Bone marrow (tissue), 2 donors: ENCODE measurements at places on chromosomes 1 and 21.
A peak's percentile ranks its signal among the peaks of the same experiment; 100 is the strongest.

DNA sequence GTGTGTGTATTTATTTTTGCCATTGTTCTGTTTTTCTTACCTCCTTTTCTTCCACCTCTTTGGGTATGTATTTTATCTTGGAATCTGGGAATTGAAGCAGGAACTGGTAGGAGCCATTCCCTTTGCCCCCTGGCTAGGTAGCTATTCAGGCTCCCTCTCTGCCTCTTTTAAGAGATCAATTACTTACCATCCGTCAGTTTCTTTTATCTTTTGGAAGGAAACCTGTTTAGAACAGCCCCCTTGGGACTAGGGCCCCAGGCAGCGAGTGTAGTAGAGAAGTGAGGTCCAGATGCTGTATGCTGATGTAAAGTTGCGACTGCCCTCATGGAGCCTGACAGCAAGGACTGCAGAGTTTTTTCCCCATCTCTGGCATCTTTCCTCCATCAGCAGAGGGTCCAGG lies 41.6 kb downstream of the KIRREL1 start:
- no peak for DNase-seq

DNA sequence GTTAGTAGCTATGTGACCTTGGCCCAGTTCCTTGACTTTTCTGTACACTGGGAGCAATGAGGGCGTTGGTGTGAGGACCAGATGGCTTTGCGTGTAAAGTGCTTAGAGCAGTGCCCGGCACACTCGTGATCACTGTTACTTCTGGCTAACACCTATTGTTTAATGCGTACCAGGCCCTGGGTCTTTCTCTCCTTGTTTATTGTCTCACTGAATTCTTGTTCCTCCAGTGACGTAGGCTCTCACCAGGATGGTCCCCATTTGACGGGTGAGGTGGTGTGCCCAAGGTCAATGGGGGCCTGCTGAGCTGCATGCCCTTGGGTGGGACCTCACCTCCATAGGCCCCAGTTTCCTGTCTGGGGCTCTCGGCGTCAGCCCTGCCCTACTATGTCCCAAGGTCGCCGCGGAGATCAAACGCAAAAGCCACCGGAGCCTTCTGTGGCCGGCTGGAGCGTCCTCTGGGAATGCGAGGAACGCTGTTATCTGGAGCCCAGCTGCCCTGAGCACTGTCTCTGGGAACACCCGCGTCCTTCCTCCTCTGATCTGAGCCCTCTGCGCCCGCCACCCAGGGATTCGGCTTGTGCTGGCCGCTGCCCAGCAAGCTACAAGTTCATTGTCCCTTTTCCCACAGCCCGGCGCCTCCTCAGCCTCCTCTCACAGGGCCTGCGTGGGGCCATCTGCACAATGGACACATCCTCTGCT lies 28.9 kb downstream of the ALPL start:
- DNase-seq, result no peak

DNA sequence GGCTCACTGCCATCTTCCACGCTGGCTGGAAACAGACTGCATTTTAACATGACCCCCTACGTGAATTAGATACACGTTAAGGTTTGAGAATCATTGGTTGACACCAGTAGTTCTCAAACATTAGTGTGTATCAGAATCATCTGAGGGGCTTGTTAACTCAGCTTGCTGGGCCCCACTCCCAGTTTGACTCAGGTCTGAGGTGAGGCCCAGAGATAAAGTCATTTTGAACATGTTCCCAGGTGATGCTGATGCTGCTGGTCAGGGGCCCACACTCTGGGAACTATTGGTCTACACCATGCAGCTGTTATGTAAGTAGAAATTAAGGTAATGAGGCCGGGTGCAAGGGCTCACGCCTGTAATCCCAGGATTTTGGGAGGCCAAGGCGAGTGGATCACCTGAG lies 1.3 kb downstream of the LSM10 start:
- no peak for DNase-seq

DNA sequence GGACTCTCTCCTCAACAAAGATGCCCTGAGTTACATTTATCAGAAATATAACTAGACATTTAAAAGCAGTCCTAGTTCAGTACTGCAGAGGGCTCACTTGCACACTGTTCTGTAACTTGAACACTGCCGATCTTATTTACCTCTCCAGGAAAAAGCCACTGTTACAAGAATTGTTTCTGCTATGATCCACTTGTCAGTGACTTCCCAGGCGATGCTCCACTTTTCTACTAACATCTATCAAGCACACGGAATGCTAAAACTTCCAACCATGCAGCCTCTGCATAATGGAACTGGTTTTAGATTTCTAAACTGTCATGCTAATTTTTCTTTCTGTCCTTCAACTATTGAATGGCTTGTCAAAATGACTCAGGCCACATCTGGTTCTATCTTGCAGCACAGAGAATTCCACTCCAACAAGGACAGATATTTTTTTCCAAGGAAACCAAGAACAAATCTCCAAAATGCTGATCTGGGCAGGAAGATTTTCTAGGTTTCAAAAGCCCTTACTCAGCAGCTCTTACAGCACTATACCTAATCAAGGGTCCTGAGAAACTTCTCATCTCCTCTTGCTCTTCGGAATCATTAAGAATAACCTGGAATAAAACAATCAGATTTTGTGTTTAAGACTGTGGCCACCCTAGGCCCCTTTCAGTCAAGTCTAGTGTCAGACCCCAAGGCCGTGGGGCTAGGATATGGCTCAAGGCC lies 9.9 kb downstream of the SEC16B start:
- no peak for DNase-seq

DNA sequence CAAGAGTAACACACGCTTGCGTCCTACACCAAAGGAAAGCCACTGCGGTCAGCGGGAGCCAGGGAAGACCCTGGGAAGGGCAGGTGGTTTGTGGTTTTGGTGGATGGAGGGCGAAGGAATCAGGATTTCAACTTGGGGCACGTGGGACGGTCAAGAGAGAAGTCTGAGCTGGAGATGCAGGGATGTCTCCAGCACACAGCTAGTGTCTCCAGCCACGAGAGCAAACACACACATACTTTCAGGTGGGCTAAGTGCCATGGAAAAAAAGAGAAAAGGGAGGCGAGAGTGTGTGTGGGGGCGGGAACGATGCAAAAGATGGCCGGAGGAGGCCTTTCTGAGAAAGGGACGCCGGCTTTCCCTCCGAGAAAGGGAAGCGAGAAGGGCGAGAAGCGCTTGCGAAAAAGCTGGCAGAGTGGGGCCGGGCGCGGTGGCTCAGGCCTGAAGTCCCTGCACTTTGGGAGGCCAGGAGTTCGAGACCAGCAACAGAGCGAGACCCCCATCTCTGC lies 1.4 kb upstream of the SRRM1 start:
- DNase-seq, result peak; percentile 11

- no peak for DNase-seq
Observed at GRCh38 chr21:31874812-31875212, 2.0 kb downstream of the HUNK start.

DNA sequence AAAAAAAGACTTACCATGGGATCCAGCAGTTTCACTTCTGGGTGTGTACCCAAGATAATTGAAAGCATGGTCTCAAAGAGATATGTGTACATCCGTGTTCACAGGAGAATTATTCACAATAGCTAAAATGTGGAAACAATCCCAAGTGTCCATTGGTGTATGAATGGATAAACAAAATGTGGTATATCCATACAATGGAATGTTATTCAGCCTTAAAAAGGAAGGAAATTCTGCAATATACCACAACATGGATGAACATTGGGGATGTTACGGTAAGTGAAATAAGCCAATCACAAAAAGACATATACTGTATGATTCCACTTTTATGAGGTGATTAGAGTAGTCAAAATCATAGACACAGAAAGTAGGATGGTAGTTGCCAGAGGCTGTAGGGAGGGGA lies 7.0 kb upstream of the TUT4 start:
- DNase-seq, result no peak

GRCh38 chr21:44351535-44352252 lies 1.7 kb upstream of the TRPM2 start:
- DNase-seq, result no peak

DNA sequence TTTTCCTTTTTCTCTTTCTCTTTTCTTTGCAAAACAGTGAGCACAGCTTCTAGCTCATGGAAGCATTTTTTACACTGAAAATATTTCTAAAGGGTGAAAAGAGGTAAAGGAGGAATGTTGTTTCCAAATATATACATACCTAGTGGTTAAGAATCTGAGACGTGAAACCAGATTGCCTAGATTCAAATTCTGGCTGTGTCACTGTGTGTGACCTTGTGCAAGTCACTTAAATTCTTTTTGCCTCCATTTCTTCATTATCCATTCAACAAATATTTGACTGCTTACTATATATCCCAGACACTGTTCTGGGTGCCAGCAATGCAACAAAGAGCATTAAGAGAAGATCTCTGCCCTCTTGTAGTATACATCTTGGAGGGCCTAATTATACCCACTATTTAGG lies 53.3 kb downstream of the ZFYVE9 start:
- no peak for DNase-seq

GRCh38 chr1:86318436-86318835 lies 77.7 kb downstream of the ODF2L start:
- DNase-seq, result no peak

- no peak for DNase-seq
Observed at GRCh38 chr1:168892931-168893330, 163.9 kb upstream of the DPT start.

DNA sequence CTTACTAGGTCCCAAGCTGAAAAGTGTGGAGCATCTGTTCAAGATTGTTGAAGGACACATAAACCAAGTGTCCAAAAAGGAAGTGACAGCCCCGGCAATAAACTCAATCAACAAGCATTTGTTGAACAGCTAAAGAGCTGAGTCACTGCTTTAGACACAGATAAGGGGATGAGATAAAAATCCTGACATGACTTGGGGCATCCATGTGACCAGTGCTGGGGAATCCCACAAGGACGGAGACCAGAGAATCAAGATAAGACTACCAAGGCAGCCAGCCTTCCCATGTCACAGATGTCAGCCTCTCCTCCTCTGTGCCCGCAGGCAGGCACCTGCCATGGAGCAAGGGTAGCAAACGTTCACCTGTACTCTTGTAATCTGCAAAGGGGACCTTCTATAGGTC lies 118.6 kb upstream of the KAZN start:
- DNase-seq, result no peak

DNA sequence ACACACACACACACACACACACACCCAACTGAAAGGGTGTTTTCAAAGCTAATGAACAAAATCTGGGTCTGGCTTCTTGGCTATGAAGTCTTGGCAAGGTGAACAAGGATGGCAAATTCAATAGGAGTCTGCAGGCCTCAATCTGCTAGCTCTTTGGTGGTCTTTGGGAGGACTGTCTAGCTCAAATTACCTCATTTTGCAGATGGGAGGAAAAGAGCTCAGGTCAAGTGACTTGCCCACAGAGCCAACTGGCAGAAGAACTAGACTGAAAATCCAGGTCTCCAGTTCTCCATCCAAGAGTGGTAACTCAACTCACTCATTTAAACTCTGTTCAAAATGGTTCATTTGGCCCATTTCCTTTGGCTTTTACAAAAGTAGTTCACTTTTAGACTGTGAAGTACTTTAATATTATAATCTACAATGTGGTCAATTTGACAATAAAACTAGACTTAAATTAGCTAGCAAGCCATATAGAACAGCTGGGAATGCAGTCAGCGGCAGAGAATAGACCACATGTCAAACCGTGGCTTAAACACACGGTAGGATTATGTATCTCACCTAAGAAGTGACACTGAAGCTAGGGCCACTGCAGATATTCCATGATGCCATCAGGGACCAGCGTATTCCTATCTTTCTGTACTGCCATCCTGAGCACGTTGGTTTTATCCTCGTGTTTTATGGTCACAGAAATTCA lies 112.9 kb downstream of the APP start:
- no peak for DNase-seq

DNA sequence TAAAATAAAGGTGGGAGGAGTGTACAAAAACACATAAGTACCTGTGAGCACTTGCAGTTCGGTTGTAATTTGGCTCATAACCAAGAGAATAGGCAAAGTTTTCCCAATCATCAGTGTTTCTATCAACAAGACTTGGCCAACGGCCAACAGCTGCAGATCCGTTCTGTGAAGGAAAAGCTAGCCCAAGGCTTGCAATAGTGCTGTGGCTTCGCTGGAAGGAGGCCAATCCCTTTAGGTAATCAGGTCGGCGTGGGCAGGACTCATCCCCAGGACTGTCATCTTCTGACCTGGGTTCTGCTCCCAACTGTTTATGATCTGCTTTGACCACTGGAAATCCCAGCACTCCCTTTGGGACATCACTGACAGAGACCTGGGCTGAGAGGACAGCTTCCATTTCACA lies 107.8 kb downstream of the LYST start:
- no peak for DNase-seq

GRCh38 chr1:23628951-23629387 lies 62.6 kb upstream of the RPL11 start:
- no peak for DNase-seq

DNA sequence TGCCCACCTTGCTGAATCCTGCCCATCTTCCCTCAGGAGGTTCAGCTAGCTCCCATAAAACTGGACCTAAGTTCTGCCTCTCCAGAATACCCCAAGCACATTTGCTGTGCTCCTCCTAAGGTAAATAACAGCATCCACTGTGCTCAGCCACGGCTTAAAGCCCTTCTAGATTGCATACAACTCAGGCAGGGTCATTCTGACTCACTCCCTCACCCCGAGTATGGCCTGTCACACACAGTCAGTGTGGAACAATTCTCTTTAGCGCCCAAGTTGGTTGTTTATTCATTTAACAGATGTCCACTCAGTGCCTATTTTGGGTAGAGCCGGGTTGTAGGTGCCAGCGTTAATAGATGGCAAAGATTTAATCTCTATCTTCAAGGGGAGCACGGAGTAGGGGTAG lies 147.5 kb upstream of the EDN2 start:
- DNase-seq, result no peak

DNA sequence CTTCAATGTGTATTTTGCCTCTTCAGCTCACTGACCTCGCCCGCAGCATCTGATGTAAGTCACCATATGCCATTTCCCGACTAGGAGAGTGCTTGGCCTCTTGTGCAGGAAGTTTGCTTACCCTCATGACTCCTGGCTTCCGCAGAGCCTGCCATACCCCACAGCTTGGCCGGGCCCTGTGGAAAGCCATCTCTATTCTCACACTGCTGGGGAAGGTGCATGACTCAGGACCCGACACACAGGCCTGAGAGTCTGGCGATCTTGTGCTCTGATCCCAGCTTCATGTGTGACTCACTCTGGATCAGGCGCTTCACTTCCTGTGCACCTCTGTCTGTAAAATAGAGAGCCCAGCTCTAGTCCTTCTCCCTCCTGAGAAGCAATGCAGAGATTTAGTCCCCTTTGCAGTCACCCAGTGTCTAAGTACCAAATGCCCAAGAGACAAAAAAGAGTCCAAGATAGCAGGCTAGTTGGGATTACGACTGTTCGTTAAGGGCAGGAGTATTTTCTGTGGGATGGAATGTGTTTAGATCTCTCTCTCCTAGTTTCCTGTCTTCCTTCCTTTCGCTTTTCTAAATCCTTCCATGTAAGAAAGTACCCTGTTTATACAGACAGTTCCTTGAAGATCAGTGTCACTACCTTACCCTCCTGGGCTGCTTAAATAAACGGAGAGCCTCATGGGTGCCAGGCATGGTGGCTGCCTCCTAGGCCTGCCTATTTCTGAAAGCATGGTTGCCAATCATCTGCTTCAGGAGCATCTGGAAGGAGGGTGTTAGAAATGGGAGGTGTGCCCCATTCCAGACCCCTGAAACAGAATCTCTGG lies 62.8 kb upstream of the KIF26B start:
- DNase-seq, result no peak
